Liver (tissue), 10 donors: ENCODE measurements at places on chromosomes 16 and 17. TPM values are rescaled to one million over a fixed set of nuclear protein-coding genes. Genes with fewer than 3 reads are reported as not detected.

GRCh38 chr16:54930869-54931119 lies 129 bp downstream of the IRX5 start:
- H3K4me3 ChIP-seq: peak overlapping the region; percentile 77
- no peak for DNase-seq
- H3K36me3 ChIP-seq: no peaks in the 10 kb centered on the region
- no peak overlapping the region for H3K27ac ChIP-seq
- peaks cover 29% of the 10 kb centered on the region for H3K4me1 ChIP-seq
- no peaks in the 10 kb centered on the region for H3K27me3 ChIP-seq

PDILT gene
- not detected for polyA plus RNA-seq

DNA sequence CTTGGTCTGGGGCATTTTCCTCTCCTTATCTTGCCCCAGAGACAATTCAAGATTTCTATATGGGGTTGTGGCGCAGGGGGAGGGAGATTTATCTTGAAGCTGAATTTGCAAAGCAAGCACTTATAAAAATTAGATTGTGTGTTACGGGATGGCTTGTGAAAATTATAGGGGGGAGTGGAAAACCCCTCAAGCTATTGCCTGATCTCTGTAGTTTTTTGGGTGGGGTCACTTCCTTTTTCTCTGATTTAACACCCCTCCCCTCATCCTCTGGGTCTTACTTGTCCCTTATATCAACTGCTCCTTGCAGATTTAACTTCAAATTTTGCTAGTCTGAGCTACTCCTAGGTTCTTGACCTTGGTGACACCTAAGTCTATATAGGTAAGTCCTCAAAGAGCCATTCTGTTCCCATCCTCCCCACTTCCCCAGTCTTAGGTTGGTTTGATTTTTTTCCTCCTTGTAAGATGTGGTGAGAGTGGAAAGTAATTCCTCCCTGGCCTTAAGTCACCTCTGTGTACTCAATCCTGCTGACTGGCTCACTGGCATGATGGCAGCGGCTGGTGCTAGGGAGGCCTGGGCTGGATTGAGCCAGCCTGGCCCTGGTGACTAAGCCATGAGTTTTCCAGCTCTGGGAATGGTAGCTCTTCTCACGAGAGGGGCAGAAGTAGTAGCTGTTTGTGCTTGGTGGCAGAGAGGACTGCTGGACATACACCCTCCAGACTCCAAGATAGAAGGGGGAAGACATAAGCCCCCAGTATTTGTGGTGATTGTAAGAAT lies 2.3 kb downstream of the ARL4D start:
- H3K27ac ChIP-seq: peak overlapping the region; percentile 80
- H3K4me1 ChIP-seq: peaks cover 20% of the 10 kb centered on the region
- no peaks in the 10 kb centered on the region for H3K36me3 ChIP-seq

- H3K36me3 ChIP-seq: no peaks in the 10 kb centered on the region
- no peaks in the 10 kb centered on the region for H3K4me1 ChIP-seq
- DNase-seq: no peak
- no peak overlapping the region for H3K4me3 ChIP-seq
- no peaks in the 10 kb centered on the region for H3K27me3 ChIP-seq
- H3K27ac ChIP-seq: no peak overlapping the region
These were observed 389.5 kb downstream of the KCNJ2 start for GRCh38 chr17:70558821-70559220.

GRCh38 chr16:14357328-14357727 lies 272.7 kb downstream of the PARN start:
- H3K4me3 ChIP-seq: no peak overlapping the region
- DNase-seq: no peak
- H3K4me1 ChIP-seq: no peaks in the 10 kb centered on the region
- no peaks in the 10 kb centered on the region for H3K27me3 ChIP-seq
- H3K36me3 ChIP-seq: no peaks in the 10 kb centered on the region

KRTAP16-1 gene
- polyA plus RNA-seq: not detected
